Left ventricle myocardium inferior (tissue), 1 donor: ENCODE measurements at places on chromosomes 16 and 17. TPM values are rescaled to one million over a fixed set of nuclear protein-coding genes. Genes with fewer than 3 reads are reported as not detected.
A peak's percentile ranks its signal among the peaks of the same experiment; 100 is the strongest.

GRCh38 chr16:4550591-4550990 is 5.5 kb upstream of the C16orf96 start:
- no peak for DNase-seq
- H3K27me3 ChIP-seq, result no peaks in the 10 kb centered on the region
- H3K4me3 ChIP-seq, result no peak overlapping the region
- no peaks in the 10 kb centered on the region for H3K36me3 ChIP-seq
- no peaks in the 10 kb centered on the region for H3K4me1 ChIP-seq

GRCh38 chr17:76054112-76054476 is 18.2 kb downstream of the SRP68 start:
- H3K4me3 ChIP-seq, result no peak overlapping the region
- peaks cover 98% of the 10 kb centered on the region for H3K36me3 ChIP-seq
- H3K27ac ChIP-seq, result no peak overlapping the region
- DNase-seq, result no peak
- no peaks in the 10 kb centered on the region for H3K27me3 ChIP-seq

SLC2A4 gene
- total RNA-seq, result 146 TPM

- no peaks in the 10 kb centered on the region for H3K27me3 ChIP-seq
- DNase-seq, result no peak
- no peak overlapping the region for H3K27ac ChIP-seq
- no peaks in the 10 kb centered on the region for H3K36me3 ChIP-seq
- no peak overlapping the region for H3K4me3 ChIP-seq
Observed at GRCh38 chr17:37317867-37318266, 57.9 kb upstream of the C17orf78 start.

BAHCC1 gene
- total RNA-seq, result 7.3 TPM

GRCh38 chr16:23847948-23848347 is 12.2 kb downstream of the PRKCB start:
- H3K36me3 ChIP-seq, result no peaks in the 10 kb centered on the region
- no peak overlapping the region for H3K4me3 ChIP-seq
- peaks cover 34% of the 10 kb centered on the region for H3K27me3 ChIP-seq
- no peak overlapping the region for H3K27ac ChIP-seq
- no peaks in the 10 kb centered on the region for H3K4me1 ChIP-seq

CLDN6 gene
- not detected for total RNA-seq

DNA sequence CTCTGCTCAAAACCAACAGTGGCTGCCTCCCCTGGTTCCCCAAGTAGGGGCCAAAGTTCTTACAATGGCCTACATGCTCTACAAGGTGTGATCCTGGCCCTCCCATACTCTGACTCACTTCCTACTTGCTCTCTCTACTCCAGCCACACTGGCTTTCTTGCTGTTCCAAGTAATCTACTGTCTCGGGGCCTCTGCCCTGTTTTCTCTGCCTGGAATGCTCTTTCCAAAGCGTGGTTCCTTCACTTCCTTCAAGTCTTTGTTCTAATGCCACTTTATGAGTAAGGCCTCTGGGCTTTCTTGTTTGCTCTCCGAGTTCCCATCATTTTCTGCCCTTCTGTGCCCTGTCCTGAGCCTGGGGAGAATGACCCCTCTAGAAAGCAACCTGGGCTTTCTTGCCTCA is 4.1 kb upstream of the CDH3 start:
- no peak overlapping the region for H3K4me3 ChIP-seq
- peaks cover 70% of the 10 kb centered on the region for H3K27me3 ChIP-seq
- no peak overlapping the region for H3K27ac ChIP-seq
- no peak for DNase-seq
- no peaks in the 10 kb centered on the region for H3K36me3 ChIP-seq

P2RX5 gene
- 18.3 TPM for total RNA-seq

ITGB4 gene
- 10.6 TPM for total RNA-seq

DNA sequence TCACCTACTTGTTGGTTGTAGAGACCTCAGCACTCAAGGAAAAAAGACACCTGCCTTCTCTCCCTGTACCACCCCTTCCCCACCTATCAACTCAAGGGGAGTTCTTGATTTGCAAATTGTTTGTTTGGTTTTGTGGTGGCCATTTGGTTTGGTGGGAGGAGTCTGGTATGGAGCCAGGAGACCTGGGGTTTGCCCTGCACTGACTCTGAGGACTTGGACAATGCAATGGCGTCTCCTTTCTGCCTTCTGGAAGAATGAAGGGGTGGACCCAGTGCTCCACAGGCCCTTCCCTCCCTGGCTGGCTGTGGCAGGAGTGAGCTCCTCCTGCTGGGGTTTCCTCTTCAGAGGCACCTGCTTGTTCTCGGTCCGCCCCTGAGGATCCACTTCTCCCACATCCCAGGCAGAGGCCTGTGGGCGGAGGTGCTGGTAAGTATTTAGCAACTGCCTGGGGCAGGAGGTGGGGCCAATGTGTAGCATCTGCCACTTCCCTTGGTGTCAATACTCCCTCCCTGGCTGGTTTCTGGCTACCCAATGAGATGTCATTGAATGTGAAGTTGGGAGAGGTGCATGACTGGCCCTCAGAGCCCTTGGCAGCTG is 164.5 kb downstream of the NTN1 start:
- H3K4me1 ChIP-seq, result no peaks in the 10 kb centered on the region
- H3K27ac ChIP-seq, result no peak overlapping the region

CACNB1 gene
- 3.7 TPM for total RNA-seq

DNA sequence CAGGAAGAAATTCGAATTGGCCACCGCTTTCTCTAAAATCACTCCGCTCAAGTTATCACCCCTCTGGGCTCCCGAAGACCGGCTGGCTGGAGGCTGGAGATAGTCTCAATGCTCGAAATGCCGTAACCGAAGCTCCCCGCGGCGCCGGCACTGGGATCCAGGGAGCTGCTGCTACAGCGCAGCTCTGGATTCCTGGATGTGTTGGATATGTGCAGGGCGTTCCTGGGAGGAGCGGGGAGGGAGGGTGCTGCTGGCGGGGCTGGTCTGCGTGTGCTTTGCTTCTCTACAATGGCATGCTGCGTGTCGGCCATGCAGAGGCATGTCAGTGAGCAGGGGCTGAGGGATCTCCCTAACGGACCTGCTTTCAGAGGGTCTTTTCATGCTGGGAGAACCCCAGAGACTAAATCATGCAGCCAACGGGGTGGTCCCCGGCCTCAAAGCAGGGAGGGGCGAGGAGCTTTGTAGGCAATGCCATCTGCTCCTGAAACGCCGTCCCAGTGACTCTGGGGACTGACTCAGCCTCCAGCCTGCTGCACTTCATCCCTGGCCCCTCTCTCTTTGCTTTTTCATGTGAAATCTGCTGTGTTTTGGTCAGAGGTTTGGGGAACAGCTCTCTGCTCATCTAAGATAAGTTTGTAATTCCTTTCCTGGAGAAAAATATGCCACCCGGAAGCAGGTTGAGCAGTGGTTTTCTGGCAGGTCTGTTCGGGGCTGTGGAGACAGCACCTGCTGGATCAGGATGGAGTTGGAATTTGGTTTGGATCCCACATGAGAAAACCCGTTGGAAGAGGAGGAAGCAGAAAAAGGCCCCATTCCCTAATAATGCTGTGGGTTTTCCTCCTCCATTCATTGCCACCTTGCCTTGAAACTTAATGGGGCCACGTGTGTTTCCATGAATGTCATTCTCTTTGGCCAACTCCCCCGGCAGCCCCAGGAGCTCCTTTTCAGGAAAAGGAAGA is 311.4 kb downstream of the SEC14L1 start:
- DNase-seq, result peak; percentile 76
- no peaks in the 10 kb centered on the region for H3K27me3 ChIP-seq
- H3K27ac ChIP-seq, result peak overlapping the region; percentile 86
- H3K4me3 ChIP-seq, result peak overlapping the region; percentile 66
- peaks cover 85% of the 10 kb centered on the region for H3K4me1 ChIP-seq

DNA sequence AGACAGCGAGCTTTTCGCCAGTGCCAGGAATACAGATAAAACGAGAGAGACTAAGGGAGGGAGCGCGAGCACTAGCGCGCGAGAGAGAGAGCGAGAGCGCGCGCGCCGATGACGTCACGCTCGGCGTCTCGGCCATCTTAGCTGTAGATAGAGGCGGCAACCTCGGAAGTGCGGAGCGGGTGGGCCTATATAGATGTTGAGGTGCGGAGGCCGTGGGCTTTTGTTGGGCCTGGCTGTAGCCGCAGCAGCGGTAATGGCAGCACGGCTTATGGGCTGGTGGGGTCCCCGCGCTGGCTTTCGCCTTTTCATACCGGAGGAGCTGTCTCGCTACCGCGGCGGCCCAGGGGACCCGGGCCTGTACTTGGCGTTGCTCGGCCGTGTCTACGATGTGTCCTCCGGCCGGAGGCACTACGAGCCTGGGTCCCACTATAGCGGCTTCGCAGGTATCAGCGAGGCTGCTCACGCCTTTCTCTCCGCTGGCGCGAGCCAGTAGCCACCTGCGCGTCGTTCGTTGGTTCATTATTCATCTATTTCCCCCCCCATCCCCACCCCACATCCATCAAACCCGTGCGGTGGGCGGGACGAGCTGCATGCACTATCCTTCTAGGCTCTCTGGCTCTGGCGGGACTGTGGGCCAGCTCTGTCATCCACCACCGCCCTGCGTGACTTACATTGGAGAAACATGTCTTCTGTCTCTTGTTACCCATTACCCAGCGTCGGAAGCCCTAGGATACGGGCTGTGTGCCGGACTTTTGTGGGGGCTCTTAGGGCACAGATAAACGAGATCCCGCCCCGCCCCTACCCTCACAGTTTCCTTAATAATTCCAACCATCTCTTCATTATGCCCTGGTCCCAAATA is 795 bp downstream of the CYB5D2 start:
- peak; percentile 92 for DNase-seq
- peak overlapping the region; percentile 93 for H3K4me3 ChIP-seq
- peaks cover 48% of the 10 kb centered on the region for H3K4me1 ChIP-seq
- peak overlapping the region; percentile 100 for H3K27ac ChIP-seq
- no peaks in the 10 kb centered on the region for H3K27me3 ChIP-seq

CASKIN2 gene
- 34.3 TPM for total RNA-seq

ADAD2 gene
- 0.52 TPM for total RNA-seq

DNA sequence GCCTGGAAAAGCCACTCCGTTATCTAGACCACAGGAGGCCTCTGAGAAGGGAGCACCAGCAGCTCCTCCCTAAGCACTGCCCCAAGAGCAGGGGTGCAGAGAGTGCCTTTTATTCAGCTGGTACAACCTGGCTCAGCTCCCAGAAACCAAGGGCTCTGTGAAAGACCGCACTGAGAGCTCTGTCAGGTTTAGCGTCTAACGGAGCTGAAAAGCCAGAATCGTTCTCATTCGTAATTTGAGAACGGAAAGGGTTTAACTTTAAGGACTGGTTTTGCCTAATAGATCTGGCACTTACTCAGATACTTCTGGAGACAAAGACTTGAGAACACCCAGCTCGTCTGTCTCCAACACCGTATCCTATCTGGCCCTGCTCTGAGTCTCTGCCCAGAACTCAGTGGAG is 13.5 kb downstream of the MPG start:
- peak; percentile 52 for DNase-seq
- H3K4me1 ChIP-seq, result peaks cover 25% of the 10 kb centered on the region
- H3K27ac ChIP-seq, result peak overlapping the region; percentile 71
- H3K36me3 ChIP-seq, result peaks cover 41% of the 10 kb centered on the region

- peaks cover 70% of the 10 kb centered on the region for H3K4me1 ChIP-seq
- peak overlapping the region; percentile 43 for H3K27ac ChIP-seq
- H3K36me3 ChIP-seq, result no peaks in the 10 kb centered on the region
- DNase-seq, result no peak
- no peak overlapping the region for H3K4me3 ChIP-seq
Observed at GRCh38 chr17:14201021-14201987, 35.4 kb downstream of the CDRT15 start.

BEAN1 gene
- total RNA-seq, result 0.33 TPM

DNA sequence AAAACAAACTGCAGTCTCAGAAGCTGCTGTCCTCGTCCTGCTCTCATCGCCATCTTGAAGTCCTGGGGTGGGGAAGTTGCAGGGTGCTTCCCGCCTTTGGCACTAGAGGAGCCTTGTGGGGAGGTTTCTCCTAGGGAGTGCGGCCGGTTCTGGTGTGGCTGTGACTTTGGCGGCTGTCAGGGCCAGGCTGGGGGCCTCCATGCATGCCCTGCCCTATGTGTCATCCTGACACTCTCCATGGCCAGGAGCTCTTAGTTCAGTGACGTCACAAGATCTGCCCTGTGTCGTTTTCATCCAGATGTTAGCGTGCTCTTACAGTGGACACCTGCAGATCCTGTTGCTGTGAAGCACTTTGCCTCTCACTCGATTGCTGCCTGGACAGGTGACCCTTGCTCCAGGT is 49.6 kb downstream of the PLD6 start:
- DNase-seq, result no peak
- peaks cover 42% of the 10 kb centered on the region for H3K4me1 ChIP-seq
- H3K27ac ChIP-seq, result no peak overlapping the region
- no peak overlapping the region for H3K4me3 ChIP-seq
- no peaks in the 10 kb centered on the region for H3K27me3 ChIP-seq
- H3K36me3 ChIP-seq, result peaks cover 91% of the 10 kb centered on the region

- H3K27me3 ChIP-seq, result no peaks in the 10 kb centered on the region
- peaks cover 50% of the 10 kb centered on the region for H3K4me1 ChIP-seq
- no peak overlapping the region for H3K4me3 ChIP-seq
Observed at GRCh38 chr17:50423553-50424159, 2.4 kb upstream of the ACSF2 start.

DNA sequence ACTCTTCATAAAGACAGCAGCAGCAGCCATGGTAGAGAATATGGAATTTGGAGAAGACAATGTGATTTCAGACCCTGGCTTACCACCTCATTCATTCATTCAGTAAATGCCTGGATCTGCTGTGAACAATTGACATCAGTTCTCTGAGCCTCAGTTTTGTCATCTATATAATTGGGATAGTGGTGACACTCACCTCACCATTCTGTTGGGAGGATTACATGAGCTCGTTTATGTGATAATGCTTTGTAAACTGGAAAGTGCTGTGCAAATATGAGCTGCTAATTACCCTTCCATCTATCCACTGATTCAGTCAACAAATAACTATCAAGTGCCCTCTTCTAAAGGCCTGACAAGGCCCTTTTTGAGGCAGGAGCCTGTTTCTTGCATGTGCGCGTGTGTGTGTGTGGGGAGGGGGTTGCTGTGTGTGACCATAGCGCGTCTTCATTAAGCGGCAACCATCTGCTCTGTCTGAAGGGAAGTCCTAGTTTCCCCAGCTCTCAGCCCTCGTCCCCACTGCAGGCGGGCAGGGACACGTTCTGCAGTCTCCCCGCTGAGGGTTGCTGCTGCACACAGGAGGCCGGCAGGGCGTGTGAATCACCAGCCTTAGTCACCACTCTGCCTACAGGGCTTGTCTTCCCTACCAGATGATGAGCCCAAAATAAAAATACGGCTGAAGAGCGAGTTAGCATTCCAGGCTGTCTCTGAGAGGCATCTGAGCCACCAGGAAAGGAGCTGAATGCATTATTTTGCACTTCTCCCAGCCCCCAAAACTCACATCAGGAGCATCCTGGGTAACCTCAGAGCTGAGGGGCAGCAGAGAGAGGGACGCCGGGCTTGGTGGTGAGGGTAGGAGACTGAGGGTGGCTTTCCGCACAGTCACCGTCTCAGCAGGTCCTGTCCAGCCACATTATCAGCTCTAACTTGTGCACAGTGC is 19.9 kb downstream of the ARL4D start:
- peak overlapping the region; percentile 76 for H3K27ac ChIP-seq
- H3K4me3 ChIP-seq, result no peak overlapping the region
- H3K4me1 ChIP-seq, result peaks cover 26% of the 10 kb centered on the region
- H3K27me3 ChIP-seq, result peaks cover 2% of the 10 kb centered on the region
- DNase-seq, result peak; percentile 38
